ENCODE measurements at places on chromosomes 3 and 15.

- no peak for DNase-seq
These were observed 45.9 kb downstream of the CMSS1 start for GRCh38 chr3:99863588-99863987.

DNA sequence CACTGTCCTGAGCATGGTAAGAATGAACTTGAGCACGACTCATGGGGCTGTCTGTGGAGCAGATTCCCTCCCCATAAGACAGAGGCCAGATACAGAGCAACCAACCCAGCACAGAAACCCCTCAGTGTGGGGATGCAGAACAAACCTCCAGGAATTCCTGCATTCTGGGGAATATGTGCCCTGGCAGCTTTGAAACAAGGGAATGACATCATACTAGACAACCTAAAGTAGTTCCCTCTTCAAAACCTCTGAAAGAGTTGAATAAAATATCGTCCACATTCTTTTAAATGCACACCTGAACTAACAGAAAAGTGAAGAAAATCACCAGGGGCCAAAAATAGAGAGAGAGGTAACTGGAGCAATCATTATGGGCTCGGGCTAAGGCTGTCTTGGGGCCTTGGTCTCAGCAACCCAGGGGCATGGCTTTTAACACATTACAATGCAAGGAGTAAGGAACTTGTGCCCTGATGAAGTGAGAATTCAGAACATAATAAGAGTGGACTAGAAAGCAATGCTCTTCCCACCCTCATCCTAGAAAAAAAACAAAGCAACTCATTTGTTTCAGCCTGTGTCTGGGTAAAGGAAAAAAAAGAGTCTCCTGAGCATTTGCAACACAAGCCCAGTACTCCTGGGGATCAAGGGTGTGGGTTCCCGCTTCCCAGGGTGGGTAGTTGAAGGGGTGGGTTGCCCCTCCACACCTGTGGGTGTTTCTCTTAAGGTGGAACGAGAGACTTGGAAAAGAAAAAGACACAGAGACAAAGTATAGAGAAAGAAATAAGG, 43.9 kb downstream of the ADIPOQ start:
- DNase-seq: no peak

DNA sequence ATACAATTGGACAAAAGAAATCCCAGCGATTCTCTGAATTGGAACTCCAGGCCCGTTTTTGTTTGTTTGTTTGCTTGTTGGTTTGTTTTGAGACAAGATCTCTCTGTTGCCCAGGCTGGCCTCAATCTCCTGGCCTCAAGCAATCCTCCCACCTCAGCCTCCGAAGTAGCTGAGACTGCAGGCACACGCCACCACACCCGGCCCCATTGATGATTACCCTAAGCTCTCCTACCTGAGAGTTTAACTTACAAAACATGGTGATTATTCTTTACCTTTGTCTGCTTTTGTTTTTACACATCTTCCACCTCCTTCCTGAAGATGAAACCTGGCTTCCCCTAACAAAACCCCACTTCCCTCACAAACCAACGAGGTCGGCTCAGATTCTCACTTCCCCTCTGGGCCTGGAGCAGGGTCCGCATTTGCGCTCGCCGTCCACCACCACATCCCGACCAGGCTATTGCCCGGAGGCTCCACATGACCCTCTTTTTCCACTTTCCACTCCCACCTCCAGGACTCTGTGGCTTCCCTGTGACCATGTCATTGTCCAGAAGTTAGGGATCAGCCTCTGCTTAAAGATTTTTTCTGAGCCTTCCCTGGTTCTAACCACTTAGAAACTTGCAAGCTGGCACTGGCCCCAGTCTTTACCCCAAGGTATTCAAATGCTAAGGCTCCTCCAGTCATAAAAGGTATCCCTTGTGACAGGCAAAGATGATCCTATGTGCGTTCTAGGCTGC, 14.8 kb downstream of the KLHL6 start:
- no peak for DNase-seq

- no peak for DNase-seq
These were observed 38.7 kb upstream of the MUC13 start for GRCh38 chr3:124973290-124973689.

DNA sequence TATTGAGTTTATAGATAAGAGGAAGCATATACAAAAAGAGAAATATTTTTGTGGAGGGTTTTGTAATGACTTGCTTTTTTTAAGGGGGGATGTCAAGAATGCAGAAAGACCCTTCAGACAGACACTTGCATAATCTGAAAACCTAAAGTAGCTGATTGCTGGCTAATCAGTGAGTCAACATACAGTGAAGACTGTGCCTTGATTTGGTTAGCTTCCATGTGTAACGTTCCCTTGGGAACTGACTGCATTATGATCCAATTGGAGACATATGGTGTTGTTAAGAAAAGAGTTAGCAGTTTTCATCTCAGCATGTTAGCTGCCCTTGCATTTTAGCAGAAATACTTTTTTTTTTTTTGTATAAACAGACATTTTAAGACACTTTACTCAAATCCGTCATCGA, 483.2 kb downstream of the RBMS3 start:
- DNase-seq: no peak

GRCh38 chr15:51869060-51869421, 39.6 kb downstream of the TMOD3 start:
- no peak for DNase-seq

DNA sequence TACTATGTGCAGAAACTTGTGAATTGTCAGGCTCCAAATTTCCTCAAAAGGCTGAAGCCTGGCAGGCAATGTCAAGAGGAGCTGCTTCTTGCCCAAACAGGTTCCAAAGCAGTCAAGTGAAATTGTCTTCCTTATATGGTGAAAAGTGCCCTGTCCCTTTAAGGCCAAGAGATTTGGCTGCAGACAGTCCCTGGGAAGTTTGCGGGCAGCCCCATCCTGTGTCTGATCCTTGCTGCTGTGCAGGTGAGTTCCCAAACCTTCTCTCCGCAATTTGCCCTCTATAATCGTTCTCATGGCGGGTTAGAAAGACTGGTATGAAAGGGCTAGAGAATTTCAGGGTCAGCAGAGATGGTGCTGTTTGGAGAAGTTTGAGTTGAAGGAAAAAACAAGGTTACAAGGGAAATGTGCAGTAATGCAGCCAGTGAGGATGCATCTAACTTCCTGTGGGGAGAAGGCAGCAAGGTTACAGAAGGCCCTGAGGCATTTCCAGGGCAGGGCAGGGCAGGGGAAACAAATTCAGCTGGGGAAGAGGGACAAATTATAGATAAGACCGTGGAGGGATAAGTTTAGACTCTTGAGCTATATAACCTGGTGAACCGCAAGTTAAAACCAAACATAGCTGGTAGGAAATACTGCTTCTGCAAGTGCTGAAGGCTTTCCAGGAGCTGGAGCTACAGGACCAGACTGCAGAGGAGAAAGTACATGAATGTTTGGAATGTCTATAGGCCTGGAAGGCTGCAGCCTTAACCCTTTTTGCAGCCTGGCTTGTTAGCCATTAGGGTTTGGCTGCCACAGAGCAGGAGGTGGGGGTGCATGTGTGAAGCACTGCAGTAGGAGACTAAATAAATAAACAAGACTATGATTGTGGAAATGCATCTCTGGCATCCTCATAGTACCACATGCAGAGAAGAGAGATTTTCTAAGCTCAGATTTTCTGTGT, 256.2 kb upstream of the IL12A start:
- no peak for DNase-seq

DNA sequence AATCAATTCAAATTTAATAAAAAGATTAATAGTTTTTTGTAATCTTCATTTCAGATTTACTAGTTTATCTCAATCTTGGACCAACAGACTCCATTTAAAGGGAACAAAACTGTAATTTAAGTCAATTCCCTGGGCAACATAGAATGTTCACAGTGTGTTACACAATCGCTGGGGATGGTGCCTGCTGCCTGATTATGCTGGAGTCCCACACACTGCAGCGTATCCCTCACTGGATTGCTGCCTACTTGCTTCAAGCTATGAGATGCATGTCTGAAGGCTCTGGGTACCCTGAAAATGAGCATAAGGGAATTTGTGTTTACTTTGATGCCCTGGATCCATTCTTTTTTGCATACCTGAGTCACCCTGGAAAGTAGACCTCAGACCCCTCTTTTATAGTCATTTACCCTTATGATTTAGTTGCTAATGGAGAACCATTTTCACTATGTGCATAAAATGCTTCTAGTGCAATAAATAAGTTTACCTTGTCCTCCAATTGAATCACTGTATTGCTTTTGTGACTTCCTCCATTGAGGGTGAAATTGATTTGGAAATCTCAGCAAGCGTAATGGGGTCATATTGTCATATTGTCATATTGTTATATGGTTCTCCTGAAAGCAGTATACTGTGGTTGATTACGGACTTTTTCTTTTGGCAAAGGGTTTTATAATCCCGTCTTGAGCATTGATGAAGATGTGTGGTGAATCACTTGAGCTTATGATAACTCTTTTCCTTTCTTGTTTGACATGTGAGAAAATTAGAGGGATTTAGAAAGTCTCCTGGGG, 35.9 kb downstream of the ITPR1 start:
- no peak for DNase-seq

- peak; percentile 29 for DNase-seq
These were observed 89.0 kb upstream of the FGF12 start for GRCh38 chr3:192816351-192816750.

DNA sequence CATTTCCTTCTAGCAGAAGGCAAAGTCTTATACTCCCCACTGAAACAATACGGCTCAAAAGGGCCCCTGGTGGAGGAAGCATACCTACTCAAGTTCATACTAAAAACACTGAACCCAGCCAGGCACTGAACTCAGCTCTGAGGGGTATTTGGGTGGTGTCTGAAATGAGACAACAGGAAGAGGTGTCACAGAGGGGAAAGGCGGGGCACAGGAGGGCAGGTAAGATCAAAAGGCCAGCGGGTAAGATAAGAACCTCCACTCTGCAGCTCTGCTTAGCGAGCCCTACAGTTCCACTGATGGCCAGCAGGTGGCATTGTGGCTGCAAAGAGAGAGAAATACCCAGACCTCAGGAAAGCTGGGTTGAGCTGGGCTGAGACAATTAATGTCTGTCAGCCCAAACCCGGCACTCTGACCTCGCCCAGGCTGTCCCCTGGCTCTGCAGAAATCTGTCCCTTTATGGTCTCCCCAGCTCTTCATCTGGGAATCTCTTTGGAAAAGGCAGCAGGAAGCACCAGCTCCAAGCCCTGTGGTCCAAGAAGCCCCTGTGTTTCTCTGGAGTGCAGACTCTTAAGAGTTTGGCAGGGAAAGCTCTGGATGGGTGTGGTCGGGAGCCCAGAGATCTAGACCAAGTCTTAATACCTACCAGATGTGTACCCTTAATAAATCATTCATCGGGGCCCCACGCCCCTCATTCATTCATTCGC, 8.4 kb downstream of the MFGE8 start:
- peak; percentile 98 for DNase-seq

GRCh38 chr3:15527031-15527459, 5.5 kb upstream of the COLQ start:
- DNase-seq: no peak

- no peak for DNase-seq
These were observed 37.9 kb downstream of the FNDC3B start for GRCh38 chr3:172077197-172077757.

DNA sequence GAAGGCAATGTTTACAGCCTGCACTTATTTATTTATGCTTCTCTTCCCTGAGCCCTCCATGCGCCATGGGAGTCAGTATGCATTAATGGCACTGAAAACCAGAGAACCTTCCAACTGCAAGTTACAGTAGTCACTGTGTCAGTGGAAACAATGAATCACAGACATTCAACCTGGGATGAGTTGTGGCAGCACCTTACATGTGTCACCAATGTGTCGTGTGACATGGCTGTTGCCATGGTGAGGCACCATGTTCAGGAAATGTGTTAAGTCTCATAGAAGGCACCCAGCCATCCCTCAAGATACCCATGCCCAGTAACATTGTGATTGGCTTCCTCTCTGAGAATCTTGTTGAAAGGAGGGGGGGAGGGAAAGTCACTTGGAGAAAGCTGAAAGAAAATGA, 105.0 kb downstream of the FOXP1 start:
- DNase-seq: peak; percentile 88

GRCh38 chr3:101163554-101163953, 156.8 kb downstream of the IMPG2 start:
- no peak for DNase-seq

GRCh38 chr15:77999486-77999885, 78.0 kb downstream of the TBC1D2B start:
- no peak for DNase-seq

DNA sequence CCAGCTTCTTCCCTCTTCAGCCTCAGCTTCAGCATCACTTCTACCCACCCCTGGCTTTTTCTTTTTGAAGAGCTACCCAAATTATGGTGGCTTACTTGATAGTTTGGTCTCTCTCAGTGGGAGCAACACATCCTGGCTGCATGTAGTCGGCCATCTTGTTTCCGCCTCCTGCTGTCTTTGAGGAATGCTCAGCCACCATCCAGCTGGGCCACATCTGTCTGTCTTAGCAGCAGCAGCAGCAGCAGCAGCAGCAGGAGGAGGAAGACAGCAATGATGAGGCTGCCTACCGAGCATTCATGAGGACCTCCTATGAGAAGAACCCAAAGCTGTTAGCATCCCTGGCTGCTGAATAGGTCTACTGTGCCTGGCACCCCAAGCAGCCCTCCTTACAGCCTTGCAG, 19.7 kb downstream of the IL16 start:
- DNase-seq: no peak

DNA sequence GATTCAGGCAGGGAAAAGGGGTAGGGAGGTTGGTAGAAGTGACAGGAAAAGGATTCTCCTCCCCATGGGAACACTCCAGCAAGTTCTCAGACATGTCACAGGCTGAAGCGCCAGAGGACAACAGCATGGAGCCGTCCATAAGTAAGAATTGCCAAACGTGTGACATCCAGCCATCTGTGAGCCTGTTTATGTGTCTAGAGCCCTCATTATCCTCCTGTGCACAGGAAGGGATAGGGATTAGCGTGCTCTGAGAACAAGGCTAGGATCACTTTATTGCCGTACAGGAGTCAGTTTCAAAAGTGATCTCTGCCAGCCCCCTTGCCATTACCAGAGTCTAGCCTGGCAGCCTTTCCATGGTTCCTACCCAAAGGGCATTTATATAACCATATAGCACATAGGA, 549.5 kb downstream of the NTRK3 start:
- no peak for DNase-seq

DNA sequence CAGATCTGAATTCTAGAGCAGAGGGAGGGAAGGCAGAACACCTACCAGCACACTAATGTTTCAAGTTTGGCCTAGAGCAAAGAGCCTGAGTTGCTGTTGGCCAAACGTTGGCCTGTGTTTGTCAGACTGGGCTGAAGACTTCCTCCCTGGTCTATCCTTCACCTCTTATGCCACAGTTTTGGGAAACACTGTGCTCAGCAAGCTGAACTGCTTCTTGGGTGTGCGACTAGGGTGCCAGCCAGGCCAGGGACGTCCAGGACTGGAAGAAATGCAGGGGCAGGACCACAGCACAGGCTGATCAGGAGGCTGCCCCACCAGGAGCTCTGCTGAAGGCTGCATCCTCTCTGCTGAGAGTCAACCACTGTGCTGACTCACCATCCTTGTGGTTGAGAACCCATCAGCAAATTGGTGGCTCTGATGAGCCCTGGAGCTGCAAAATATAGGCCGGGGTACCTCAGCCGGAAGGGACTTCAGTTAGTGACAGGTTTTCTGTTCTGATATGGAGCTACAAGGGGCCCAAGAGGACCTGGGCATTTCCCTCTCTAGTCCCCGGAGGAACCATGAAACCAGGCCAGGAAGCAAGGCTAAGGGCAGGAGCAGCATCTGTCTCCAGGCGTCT, 131.6 kb upstream of the RASGRP1 start:
- DNase-seq: peak; percentile 85

GRCh38 chr3:43865351-43865750, 174.6 kb downstream of the ABHD5 start:
- DNase-seq: no peak

All from CD4-positive, alpha-beta T cell treated with Interleukin-4 for 4 hours (primary cell).